ENCODE measurements at places on chromosomes 7 and 10.

- DNase-seq = no peak
Observed at GRCh38 chr7:148708026-148708885, 9.6 kb downstream of the CUL1 start.

DNA sequence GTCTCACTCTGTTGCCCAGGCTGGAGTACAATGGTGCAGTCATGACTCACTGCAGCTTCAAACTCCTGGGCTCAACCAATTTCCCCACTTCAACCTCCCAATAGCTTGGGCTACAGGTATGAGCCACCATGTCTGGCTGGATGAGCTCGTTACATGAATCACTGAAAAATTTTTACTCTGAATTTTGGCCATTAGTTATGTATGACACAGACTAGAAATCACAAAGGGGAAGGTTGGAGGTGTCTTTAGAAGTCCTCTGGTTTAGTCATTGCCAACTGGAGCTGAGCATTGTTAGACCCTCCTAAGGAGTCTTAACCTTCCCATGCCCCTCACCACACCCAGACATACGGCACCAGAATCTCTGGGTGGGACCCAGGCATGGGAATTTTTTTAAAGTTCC, 34.7 kb downstream of the SVIL start:
- DNase-seq = no peak

- DNase-seq = no peak
Observed at GRCh38 chr10:130924138-130924819, 387.2 kb downstream of the TCERG1L start.

- no peak for DNase-seq
Observed at GRCh38 chr10:95280637-95281036, 10.2 kb downstream of the PDLIM1 start.

GRCh38 chr10:75712242-75712880, 280.9 kb downstream of the LRMDA start:
- no peak for DNase-seq

GRCh38 chr7:98084631-98085030, 22.0 kb upstream of the LMTK2 start:
- no peak for DNase-seq

DNA sequence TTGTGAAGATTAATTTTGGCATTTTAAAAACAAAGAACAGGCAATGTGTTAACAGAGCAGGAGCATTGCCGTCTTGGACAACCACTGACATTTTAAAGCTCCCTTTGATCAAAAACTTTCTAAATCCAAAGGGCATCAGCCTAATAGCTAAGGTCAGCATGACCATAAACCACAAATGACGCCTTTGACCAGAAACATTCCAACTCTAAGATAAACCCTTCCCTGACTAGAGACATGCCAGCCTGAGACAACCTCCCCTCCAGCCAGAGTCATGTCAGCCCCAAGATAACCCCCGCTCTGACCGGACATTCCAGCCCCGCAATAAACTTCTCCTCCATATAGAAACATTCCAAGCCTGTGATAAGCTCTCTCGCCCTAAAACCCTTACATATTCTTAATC, 949.4 kb upstream of the POT1 start:
- DNase-seq = no peak

DNA sequence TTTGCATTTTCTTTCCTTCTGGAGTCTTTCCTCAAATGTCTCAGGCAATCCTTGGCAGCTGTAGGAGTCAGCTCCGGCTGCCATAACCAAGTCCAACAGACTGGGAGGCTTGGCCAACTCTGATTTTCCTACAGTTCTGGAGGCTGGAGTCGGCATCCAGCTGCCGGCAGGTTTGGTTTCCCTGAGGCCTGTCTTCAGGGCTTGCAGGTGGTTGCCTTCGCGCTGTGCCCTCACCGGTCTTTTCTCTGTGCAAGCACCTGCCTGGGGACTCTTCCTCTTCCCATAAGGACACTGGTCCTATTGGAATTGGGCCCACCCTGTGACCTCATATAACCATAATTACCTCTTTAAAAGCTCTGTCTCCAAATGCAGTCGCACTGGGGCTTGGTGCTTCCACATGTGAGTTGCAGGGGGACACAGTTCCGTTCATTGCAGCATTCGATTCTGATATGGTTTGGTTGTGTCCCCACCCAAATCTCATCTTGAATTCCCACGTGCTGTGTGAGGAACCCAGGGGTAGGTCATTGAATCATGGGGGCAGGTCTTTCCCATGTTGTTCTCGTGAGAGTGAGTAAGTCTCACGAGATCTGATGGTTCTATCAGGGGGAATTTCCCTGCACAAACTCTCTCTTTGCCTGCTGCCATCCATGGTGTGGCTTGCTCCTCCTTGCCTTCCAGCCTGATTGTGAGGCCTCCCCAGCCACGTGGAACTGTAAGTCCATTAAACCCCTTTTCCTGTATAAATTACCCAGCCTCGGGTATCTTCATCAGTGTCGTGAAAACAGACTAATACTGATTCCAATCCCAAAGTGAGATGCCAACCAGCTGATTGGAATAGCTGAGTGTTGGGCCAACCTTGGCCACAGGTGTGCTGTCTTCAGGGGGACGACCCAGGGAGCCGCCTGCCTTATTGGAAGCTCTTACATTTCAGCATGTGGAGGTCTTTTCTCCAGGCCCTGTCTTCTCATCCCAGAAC, 7.9 kb downstream of the GALNTL5 start:
- DNase-seq = no peak

- DNase-seq = no peak
Observed at GRCh38 chr7:150715293-150715692, 1.1 kb upstream of the GIMAP1 start.

GRCh38 chr7:132996581-132997242, 85.2 kb downstream of the CHCHD3 start:
- DNase-seq = no peak

DNA sequence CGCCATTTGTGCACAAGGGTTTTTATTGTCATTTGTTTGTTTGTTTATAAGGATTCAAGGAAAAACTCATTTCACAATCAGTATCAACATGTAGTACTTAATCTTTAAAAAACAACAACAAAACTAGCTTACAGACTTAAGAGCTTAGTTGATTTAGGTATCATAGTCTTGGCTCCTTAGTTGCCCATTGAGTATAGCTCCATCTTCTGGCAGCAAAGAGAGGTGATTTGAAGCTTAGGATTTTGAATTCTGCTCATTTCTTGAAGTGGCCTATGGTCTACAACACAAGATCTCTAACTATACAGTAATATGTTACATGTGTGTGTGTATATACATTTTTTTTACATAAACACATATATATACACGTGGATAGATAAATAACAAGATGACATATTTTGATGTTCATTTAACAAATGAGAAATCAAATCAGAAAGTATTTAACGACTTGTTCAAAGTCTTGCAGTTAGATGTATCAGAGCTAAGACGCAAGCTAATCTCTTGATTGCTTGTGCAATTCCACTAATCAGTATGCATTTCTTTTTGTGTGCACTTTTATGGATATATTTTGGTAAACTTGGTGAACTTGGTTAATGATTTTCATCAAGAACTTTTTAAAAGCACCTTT, 307.3 kb downstream of the CAMK1D start:
- no peak for DNase-seq

DNA sequence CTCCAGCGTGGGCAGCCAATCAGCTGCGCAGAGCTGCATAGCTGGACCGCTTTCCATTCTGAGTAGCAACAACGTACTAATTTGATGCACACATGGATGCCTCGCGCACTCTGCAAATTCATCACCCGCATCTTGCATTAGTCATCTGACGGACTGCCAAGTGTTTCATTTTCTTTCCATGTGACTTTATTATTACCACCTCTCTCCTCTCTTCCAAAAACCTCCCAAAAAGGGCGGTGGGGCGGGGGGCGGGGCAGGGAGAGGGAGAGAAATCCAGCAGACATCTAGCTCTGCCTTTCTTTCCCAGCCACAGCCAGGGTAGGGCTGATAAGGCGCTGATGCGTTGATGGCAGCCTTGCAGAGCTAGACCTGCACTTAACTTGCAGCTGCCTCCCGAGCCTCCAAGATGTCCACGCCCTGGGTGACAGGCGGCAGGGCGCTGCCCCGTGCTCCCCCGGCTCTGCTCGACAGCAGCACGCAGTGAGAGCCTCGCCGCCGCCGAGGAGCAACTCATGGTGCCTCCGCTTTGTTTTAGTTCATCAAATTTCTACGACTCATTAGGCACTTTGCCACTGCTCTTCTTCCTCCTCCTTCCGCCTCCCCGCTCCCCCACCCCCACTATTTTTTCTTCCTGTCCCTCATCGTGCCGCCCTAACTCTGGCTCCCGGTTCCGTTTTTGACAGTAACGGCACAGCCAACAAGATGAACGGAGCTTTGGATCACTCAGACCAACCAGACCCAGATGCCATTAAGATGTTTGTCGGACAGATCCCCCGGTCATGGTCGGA, 147.3 kb downstream of the CELF2 start:
- no peak for DNase-seq

GRCh38 chr7:43844257-43844656, 25.1 kb downstream of the MRPS24 start:
- no peak for DNase-seq

- no peak for DNase-seq
Observed at GRCh38 chr10:109200646-109201045, 722.7 kb downstream of the XPNPEP1 start.

- DNase-seq = no peak
Observed at GRCh38 chr10:101467286-101467770, 113.4 kb downstream of the BTRC start.

DNA sequence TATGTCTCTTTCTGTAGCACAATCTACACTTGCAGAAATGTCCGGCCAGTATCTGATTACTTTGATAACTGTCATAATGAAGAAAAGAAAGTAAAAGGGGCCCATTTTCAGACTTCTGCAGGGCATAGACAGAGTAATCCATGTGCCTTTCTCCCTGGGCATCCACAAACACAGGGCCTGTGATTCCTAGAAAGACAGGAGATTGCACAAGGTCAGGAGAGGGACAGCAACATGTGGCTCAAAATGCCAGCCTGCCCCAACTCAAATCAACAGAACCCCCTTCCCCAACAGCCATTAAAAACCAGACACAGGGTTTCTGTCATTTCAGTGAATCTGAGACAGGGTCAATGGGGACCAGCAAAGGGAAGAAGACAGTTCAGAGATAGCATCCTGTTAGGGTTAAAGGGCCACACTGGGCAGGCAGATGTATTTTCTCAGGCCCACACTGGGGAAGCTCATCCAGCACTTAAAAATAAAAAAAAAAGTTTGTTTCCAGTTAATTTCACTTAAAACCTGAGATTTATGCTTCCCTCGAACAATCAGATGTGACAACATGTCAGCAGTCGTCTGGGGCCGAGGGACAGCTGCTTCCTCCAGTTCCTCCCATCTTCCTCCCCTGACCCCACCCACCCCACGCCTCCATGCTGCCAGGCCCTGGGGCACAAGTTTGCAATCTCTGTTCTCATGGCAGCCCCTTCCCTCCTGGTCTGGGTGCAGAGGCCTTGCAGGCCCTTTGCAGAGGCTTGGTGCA, 30.7 kb upstream of the ACSL5 start:
- DNase-seq = no peak

DNA sequence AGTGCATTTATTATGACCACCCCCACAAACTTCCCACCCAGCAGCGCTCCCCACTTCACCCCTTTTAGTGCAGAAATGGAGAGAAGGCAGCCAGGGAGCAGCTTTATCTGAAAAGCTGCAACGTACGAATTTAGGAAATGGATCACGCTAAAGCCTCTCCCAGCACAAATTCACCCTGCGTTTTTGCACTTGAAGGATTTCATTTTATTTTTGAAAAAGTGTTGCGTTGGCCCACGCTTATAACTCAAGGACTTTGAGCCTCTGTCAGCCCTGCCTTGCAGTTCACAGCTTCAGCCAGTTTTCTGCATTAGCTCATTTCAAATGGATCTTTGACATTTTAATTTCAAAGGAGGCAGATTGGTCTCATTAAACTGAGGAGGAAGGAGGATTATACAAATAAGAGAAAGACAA, 556.1 kb downstream of the KCNMA1 start:
- DNase-seq = no peak

DNA sequence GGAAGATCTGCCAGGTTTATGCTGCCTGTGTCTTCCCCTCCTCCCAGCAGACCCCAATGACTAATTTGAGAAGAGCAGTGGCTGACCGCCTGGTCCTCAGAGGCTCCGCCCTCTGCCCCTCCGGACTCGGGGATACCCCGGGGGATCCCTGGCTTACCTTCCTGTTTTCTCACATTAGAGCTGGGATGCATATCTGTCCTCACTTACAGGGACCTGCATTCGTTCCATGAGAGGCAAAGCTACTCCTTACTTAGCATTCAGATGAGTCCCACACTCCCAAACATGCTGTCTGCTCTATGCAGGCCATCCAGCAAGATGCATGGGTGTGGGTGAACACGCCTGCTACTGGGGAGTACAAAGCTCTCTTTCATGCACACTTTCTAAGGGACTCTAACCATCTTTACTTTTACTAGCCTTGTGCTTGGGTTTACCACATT, 24.0 kb downstream of the VOPP1 start:
- DNase-seq = no peak

GRCh38 chr7:134782121-134782623, 2.7 kb downstream of the CALD1 start:
- DNase-seq = no peak

GRCh38 chr7:36131026-36131425, 22.0 kb upstream of the EEPD1 start:
- no peak for DNase-seq

- DNase-seq = no peak
Observed at GRCh38 chr10:119343011-119343601, 135.7 kb downstream of the GRK5 start.

All from stimulated activated CD4-positive, alpha-beta T cell treated with anti-CD3 and anti-CD28 coated beads, Interleukin-1b, Interleukin-23, amount 100 ng/mL, for 1 hour (primary cell).